ENCODE measurements at places on chromosomes 12 and 14.

DNA sequence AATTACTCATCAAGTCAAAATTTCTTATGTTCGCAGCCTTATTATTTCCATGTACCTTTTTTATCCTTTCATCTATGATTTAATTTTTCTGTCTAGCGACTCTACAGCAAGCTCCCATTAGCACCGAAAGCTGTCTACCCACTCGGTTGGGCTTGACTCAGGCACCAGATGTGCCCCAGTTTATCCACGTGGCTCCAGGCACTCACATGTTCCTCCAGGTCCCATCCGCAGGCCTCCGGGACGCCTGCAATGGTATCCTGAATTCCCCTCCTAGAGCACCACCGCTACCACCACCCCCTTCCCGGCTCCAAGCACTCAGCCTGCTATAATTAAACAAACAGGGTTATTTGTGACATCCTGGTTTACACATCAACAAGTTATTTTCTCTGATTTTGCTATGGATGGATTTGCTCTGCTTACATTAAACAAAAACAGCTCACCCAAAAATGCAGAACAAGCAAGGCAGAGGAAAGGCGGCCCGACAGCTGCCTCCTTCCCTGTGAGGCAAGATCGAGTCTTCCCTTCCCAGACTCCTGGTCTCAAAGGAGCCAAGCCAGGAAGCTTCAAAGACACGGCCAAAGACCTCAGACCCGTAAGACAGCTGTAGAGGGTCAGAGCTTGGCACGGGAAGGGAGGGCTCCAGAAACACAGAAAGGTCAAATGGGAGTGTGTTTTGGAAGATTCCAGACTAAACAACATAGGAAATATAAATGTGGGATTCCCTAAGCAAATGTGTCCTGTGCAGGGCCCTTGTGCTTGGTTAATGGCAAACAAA is 253.8 kb downstream of the TTC8 start:
- no peak for DNase-seq

DNA sequence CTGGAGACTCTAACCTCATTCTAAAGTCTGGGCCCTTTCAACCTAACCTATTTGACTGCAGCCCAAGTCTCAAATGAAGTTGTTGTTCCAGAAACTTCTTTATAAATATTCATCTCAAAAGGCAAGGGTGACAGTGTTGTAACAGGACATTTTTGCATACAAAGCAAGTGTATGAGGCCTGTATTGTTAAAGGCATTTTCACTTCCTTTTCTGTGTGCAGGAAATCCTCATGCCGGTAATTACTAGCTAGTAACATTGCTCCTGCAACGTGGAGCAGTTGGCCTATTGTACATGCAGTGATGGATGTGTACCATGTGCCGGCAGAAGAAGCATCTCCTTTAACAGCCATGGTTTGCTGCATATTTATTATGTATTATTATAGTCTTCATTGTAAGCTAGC is 156.5 kb upstream of the RMST start:
- no peak for DNase-seq

- no peak for DNase-seq
These were observed 43.1 kb upstream of the ATF7IP start for GRCh38 chr12:14322403-14322802.

DNA sequence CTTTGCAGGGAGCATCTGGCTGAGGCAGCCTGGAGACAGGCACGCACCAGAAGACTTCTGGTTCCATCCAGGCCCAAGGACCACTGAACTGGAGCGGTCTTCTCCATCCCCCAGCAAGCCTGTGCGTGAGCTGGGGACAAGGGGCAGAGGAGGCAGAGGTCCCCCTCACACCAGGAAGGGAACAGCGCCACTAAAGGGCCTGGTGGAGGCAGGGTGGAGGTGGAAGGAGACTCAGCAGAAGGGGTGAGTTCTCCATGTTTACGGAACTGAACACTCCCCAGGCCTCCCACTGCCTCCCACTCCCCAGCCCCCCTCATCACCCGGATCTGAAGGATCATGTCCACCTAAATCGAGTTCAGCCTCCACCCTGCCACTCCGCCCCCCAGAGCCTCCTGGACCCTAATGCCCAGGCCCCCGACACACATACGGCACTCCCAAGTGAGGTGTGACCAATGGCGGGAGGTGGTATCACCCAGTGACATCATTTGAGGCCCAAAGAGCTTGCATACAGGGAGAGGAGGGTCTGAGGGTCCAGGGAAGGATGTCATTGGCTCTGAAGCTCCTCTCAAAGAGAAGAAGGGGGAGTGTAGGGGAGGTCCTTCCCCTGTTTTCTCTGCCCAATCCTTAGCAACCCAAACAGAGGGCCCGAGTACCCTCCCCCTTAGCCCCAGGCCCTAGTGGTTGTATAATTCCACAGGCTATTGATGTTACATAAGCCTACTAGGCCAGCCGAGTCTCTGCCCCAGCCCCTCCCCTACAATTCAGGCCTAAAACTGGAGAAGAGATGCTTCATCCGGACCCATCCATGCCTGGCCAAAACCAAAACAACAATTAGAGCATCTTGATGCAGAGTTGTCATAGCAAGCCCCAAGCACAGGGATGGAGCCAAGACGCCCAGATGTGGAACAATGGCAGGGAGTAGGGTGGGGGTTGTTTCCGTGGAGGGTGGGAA is 1.0 kb downstream of the FAIM2 start:
- no peak for DNase-seq

DNA sequence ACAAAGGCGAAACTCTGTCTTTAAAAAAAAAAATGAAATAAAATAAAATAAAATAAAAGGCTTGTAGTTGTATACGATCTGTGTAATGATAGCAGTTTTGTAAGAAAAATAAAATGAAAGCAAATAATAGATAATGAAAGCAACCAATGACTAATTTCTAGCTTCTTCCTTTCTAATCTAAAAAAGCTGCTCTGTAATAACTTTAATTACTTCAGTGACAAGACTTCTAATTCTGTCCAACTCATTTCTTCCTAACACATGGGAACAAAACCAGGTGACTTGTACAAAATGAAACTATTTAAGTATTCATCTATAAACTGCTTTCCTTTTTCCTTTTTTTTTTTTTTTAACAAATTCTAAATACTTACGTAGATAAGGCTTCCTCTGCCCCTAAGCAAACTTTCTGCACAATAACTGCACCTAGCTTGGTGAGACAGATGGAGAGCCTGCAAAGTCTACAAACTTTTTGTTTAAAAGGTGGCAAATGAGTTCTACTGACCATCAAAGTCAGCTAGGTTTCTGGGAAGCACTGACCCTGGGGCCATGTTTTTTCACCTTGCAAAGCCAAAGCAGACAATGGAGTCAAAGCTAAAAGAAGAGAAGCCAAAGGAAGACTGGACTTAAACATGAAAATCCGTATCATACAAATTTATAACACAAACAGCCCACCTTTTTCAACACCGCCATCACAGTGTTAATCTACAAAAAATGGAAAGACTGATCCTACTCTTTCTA is 28.2 kb downstream of the DENND5B start:
- no peak for DNase-seq

DNA sequence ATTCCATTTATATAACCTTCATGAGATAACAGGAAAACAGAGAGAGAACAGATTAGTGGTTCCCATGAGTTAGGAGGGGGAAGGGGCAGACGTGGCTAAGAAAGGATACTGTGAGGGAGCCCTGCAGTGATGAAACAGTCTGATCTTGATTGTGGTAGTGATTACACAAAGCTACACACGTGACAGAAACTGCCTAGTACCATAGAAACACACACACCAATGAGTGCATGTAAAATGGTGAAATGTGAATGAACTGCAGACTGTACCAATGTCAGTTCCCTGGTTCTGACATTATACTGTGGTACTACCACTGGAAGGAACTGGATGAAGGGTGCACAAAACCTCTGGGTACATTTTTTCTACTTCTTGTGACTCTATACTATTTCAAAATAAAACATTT is 36.9 kb downstream of the NRDE2 start:
- DNase-seq, result no peak

DNA sequence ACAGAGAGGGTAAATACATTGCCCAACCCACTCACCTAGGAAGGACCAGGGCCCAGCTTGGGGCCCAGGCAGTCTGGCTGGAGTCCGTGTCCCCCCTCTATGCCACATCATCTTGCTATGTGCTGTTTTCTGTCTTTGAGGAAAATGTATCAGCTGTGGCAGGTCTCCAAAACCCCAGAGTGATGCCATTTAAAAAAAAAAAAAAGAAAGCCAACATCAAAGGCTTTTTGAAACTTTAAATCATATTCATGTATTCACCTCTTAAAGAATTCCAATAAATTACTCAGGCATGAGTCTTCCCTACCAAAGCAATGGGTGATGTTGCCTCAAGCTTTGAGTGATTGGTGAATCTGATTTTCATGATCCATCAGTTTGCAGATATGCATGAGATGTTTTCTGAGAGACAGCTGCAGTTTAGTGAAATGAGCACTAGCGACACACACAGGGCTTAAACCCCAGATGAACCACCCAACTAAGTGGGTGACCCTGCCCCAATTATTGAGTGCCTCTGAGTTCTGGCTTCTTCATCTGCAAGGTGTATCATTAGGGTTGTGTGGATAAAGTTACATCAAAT is 6.1 kb downstream of the KRT81 start:
- DNase-seq, result no peak

GRCh38 chr12:41213107-41213506 is 25.0 kb downstream of the PDZRN4 start:
- DNase-seq, result no peak

- DNase-seq, result no peak
These were observed 33.2 kb downstream of the MARK3 start for GRCh38 chr14:103418481-103418818.

DNA sequence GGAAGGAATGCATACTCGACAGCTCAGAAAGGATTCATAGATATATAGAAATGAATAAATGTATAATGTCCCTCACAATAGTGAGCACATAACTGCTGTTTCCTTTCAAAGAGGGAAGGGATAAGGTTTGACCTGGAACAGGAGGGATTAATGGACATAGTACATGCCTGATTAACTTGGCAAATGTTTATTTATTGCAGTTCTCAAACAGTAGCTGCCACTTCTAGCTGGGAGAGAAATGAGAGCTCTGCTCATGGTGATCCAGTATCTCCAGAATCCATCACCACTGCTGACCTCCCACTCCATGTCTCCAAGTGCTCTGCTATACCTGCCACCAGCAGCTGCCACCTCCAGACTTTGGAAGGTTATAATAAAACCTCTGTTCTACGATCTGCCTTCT is 108.1 kb downstream of the LRIG3 start:
- DNase-seq, result no peak

DNA sequence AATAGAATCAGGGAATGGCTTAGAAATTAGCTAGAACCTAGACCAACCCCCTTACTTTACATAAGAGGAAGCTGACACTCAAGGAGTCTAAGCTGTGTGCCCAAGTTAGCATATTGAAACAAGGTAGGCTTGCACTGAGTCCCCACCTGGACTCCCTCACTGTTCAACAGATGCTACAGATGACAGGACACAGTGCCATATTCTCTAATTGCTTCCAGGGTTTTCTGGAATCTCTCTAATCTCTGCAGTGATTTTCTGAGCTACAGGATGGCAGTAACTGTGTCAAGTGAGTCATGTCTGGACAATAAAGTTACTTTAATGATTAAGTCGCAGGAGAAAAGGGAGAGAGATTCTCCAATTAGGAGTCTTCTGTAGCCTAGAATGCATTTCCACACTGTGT is 35.8 kb downstream of the AKAP6 start:
- DNase-seq, result no peak

- no peak for DNase-seq
These were observed 75.6 kb upstream of the FLRT2 start for GRCh38 chr14:85454226-85454813.

DNA sequence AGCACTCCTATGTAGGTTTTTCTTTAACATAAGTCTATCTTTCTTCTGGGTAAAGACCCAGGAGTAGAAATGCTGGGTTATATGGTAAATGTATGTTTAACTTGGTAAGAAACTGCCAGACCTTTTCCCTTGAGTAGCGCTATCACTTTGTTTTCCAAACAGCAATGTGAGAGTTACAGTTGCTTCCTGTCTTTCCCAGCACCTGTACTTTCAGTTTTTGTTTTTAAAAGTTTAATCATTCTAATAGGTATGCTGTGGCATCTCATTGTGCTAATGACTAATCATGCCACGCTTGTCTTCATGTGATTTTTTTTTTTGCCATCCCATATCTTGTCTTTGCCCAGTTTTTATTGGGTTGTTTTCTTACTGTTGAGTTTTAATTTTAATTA is 28.1 kb downstream of the GIT2 start:
- DNase-seq, result no peak

- no peak for DNase-seq
These were observed 2.4 kb upstream of the ESR2 start for GRCh38 chr14:64296561-64296960.

GRCh38 chr12:67468549-67469245 is 179.8 kb upstream of the DYRK2 start:
- DNase-seq, result no peak

DNA sequence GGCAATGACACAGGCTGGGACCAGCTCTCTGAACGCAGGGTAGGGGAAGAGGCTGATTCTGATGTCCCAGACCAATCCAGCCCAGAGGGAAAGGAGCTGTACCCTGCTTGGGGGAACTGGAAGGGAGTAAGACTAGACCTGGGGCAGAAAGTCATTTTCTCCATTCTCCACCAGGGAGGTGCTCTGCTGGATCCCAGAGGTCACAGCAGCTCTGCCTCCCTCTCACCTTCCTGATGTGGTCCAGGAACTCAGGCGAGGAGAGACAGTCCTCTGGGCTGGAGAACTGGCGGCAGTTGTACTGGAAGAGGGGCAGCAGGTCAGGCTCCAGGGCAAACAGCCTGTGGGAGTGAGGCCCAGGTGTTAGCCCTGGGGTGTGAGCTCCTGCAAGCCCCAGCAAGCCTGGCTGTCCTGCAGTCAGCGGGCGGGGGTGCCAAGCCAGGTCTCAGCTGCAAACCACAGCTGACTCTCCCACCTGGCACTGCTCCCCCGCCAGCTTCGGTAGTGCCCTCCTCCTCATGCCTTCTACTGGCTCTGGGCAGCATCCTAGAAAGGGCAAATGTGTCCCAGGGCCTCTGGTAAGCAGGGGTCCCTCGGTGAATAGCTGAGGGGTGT is 1.9 kb downstream of the NGB start:
- DNase-seq, result no peak

- no peak for DNase-seq
These were observed 5.6 kb upstream of the OR10P1 start for GRCh38 chr12:55631056-55631455.

GRCh38 chr12:5733916-5734315 is 211.1 kb downstream of the ANO2 start:
- DNase-seq, result no peak

DNA sequence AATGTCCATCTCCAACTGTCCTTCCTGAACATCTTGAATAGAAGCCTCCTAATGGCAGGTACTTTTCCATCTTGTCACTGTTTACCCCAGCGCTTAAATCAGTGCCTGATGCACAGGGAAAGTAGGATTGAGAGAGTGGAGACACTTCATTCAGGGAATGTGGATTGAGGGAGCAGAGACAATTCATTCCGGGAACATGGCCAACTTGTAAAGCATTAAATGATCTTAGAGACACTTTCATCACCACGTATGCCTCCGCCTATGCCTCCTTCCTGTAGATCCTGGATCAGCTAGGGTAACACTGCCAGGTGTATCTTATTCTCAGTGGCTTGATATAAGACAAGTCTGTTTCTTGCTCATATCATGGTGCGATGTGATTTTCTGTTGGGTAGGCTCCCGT is 67.6 kb upstream of the CSRP2 start:
- DNase-seq, result no peak

GRCh38 chr12:42396473-42397259 is 70.7 kb downstream of the PPHLN1 start:
- no peak for DNase-seq

- DNase-seq, result no peak
These were observed 50.5 kb downstream of the R3HDM2 start for GRCh38 chr12:57380300-57380699.

- DNase-seq, result no peak
These were observed 45.6 kb downstream of the STAB2 start for GRCh38 chr12:103632554-103633216.

GRCh38 chr14:21874946-21875345 is 201.3 kb upstream of the OR4E1 start:
- no peak for DNase-seq

Data from C1 segment of cervical spinal cord (tissue), 14 donors.